Esophagus mucosa (tissue), 1 donor: ENCODE measurements at places on chromosomes 12 and 14. TPM values are rescaled to one million over a fixed set of nuclear protein-coding genes. Genes with fewer than 3 reads are reported as not detected.

DLK1 gene
- 0.16 TPM for total RNA-seq

KRT6B gene
- total RNA-seq, result 2,496 TPM

EML5 gene
- total RNA-seq, result 1.4 TPM

KRT85 gene
- total RNA-seq, result not detected

CNTN1 gene
- 9.8 TPM for total RNA-seq

INHBE gene
- not detected for total RNA-seq

- ATAC-seq, result no peak
These were observed 772.4 kb upstream of the FBXO33 start for GRCh38 chr14:40204441-40205175.

GRCh38 chr14:51684760-51685159 is 33.0 kb downstream of the FRMD6 start:
- no peak for ATAC-seq

DNA sequence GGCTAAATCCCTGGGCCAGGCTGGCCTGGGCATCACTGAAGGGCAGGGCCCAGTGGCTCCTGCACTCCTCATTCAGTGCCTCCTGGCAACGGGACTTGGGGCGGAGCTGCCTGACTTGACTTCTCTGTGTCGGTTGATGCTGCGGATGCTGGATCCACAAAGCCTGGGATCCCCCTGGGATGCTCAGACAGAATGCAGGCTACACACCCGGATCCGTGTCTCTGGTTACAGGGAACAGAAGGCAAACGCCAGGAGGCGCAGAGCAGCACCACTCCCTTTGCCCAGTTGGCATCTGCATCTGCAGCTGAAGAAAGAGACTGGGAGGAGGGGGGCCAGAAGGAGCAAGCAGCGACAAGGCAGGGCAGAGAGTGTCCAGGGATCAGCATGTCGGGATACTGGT is 154.5 kb upstream of the FKBP4 start:
- ATAC-seq, result no peak

- no peak for ATAC-seq
These were observed 877.0 kb upstream of the TMEM132C start for GRCh38 chr12:127389923-127390322.

DNA sequence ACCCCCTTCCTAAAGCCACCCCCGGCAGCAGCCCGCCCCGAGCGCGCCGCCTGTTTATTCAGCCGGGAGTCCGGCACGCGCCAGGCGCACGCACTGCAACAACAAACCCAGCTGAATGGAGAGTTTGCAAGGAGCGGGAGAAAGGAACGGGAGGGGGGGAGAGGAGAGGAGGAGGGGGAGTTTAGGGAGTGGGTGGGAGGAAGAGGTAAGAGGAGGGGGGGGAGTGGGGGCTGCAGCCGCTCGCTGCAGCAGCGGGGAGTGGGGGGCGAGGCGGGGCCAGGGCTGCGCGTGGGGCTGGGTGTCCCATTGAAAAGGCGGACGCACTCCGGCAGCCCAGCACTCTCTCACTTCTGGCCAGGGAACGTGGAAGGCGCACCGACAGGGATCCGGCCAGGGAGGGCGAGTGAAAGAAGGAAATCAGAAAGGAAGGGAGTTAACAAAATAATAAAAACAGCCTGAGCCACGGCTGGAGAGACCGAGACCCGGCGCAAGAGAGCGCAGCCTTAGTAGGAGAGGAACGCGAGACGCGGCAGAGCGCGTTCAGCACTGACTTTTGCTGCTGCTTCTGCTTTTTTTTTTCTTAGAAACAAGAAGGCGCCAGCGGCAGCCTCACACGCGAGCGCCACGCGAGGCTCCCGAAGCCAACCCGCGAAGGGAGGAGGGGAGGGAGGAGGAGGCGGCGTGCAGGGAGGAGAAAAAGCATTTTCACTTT is at the start of gene ASCL1:
Gene ASCL1, plus strand, starts transcription at position 336 of the 712 bp plus-strand sequence. CDS start 571 bp downstream, outside the sequence.
- ATAC-seq, result no peak

GRCh38 chr12:104215638-104216297 is at the start of gene TXNRD1:
Gene TXNRD1 (plus strand): TSS chr12:104215779. CDS start chr12:104215803, 24 bp downstream.
- peak; percentile 77 for ATAC-seq
